Gastrocnemius medialis (tissue), 4 donors: ENCODE measurements at places on chromosomes 7 and 10. TPM values are rescaled to one million over a fixed set of nuclear protein-coding genes. Genes with fewer than 3 reads are reported as not detected.

DNA sequence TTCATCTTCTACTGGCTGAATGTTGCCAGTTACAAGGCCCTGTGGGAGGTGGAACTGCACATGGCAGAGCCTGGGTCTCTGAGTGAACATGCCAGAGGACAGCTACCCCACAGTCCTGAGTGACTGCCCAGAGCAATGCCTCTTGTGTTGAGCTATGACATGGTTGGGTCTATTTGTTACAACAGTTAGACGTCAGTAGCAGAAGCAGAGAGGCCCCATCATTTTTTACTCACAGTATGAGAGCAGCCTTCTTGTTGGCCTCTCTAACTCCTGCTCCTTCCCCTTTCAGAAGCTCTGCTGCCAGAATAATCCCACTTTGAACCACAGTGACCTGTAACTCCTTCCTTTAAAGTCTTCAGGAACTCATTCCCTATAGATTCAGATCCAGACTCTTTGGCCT, 30.8 kb upstream of the NRP1 start:
- H3K27me3 ChIP-seq, result no peaks in the 10 kb centered on the region
- H3K36me3 ChIP-seq, result no peaks in the 10 kb centered on the region
- H3K27ac ChIP-seq, result no peak overlapping the region
- no peak for DNase-seq

DNA sequence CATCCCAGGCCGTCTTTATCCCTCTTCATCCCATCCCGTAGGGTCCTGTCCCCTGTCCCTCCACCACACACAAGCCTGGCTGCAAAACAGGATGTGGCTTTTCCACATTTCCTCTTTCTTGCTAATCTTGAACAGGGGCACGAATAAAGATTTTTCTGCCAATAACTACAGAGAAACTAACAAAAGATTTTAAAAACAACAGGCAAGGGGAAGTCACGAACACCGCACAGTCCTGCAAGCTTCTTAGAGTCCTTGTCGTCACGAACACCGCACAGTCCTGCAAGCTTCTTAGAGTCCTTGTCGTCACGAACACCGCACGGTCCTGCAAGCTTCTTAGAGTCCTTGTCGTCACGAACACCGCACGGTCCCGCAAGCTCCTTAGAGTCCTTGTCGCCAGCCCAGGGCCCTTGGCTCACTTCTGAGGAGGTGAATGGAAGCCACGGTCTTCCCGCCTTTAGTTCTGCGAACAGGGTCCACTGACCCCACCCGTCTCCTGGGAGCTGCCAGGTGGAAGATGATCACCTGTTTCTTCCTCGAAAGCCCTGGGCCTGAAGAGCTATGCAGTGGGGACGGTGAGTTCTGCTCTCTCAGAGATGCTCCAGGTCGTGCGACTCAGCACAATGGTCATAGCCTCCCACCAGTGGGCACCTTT, 10.3 kb upstream of the INSIG1 start:
- H3K36me3 ChIP-seq, result no peaks in the 10 kb centered on the region
- H3K4me3 ChIP-seq, result no peak overlapping the region
- no peak for DNase-seq
- peaks cover 6% of the 10 kb centered on the region for H3K4me1 ChIP-seq
- no peaks in the 10 kb centered on the region for H3K27me3 ChIP-seq

DNA sequence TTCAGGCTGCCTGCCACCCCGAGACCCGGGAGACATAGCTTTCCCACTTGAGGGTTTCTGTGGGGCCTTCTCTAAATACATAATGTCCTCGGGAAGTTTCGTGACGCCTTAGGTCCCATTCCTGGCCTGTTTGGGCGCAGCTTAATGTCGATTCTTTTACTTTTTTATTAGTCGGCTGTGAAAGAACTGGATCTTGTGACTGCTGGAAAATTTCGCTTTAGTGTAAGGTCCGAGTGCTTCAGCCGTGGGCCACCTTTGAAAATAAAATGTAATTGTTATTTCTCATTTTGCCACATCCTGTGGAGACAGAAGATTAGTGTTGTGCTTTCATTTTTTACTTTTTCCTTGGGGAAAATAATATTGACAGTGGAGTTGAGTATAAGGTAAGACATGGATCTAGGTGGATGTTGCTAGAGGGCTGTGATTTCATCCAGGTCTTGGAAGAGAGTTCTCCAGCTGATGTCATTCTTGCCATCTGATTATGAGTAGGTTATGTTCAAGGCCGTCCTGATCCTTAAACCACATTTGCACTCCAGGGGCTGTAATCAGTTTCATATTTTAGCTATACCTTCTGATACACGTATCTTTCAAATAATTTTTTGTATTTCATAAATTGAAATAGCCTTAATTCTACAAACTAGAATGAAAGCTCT, 830 bp downstream of the RAB18 start:
- H3K27ac ChIP-seq, result peak overlapping the region; percentile 90
- no peak for DNase-seq
- H3K4me3 ChIP-seq, result peak overlapping the region; percentile 84
- H3K4me1 ChIP-seq, result peaks cover 24% of the 10 kb centered on the region

- H3K27ac ChIP-seq, result no peak overlapping the region
- no peaks in the 10 kb centered on the region for H3K4me1 ChIP-seq
- peak overlapping the region; percentile 45 for H3K4me3 ChIP-seq
- H3K36me3 ChIP-seq, result no peaks in the 10 kb centered on the region
Observed at GRCh38 chr10:75395066-75395931, 6.3 kb downstream of the ZNF503 start.

DNA sequence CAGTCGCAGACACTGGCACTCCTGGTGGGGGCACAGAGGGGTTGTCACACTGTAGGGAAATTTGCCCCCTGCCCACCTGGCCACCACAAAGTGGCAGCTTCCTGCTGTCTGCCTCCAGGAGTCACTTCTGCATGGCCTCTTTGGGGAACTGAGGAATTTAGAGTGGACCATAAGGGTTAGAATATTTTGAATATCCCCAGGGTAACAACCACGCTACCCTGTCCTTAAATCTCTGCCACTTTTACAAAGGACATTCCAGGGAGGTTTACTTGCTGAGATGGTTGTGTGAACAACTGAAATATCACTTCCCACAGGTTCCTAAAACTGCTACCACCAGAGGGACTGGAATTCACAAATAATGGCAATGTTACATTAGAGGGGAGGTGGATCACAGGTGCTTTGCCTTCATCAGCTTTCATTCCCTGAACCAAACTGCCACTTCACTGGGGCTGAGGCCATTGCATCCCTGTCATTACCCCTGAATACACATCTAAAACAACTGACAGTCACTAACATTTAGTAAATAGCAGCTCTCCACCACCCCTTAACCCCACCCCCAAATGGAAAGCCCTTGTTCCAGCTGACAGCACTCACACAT, 88.1 kb upstream of the IFRD1 start:
- H3K27ac ChIP-seq, result no peak overlapping the region
- no peaks in the 10 kb centered on the region for H3K27me3 ChIP-seq
- H3K4me3 ChIP-seq, result no peak overlapping the region
- no peaks in the 10 kb centered on the region for H3K36me3 ChIP-seq

DNA sequence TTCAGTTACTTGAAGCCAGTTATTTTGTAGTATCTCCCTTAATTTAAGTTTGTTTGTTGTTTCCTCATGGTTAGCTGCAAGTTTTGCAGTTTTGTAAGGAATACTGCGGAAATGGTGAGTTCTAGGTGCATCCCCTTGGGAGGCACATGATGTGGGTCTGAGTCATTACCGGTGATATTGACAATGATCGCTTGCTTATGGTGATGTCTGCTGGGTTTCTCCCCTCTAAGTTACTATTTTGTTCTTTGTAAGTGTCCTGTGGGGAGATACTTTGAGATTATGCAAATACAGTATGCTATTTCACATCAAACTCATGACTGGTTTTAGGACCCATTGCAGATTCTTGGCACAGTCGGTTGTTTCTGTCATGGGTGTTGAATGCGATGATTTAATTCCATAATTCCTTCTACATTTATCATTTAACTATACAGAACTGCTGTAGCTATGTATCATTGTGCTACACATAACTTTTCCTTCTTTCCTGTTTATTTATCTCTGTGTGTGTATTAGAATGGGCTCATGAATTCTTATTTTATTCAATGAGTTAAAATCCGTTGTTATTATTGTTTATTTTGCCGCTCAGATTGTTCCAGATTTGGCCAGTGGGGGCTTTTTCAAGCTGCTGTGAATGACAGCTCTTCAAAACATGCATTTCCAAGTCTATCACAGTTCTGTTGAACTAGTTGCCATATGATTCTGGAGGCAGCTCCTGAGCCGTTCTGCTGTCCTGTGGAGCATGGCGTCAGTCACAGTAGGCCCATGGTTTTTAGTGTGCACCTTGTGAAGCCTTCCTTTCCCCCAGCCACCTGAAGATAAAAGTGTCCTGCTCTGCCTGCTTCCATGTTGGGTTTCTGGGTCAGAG, 18.4 kb downstream of the TSPAN14 start:
- no peak for DNase-seq
- no peaks in the 10 kb centered on the region for H3K36me3 ChIP-seq
- no peaks in the 10 kb centered on the region for H3K27me3 ChIP-seq
- no peak overlapping the region for H3K27ac ChIP-seq
- H3K4me1 ChIP-seq, result peaks cover 45% of the 10 kb centered on the region

GRCh38 chr10:79098061-79098460, 29.3 kb downstream of the ZMIZ1 start:
- DNase-seq, result no peak
- peaks cover 92% of the 10 kb centered on the region for H3K4me1 ChIP-seq
- H3K36me3 ChIP-seq, result no peaks in the 10 kb centered on the region
- no peaks in the 10 kb centered on the region for H3K27me3 ChIP-seq
- no peak overlapping the region for H3K27ac ChIP-seq

DNA sequence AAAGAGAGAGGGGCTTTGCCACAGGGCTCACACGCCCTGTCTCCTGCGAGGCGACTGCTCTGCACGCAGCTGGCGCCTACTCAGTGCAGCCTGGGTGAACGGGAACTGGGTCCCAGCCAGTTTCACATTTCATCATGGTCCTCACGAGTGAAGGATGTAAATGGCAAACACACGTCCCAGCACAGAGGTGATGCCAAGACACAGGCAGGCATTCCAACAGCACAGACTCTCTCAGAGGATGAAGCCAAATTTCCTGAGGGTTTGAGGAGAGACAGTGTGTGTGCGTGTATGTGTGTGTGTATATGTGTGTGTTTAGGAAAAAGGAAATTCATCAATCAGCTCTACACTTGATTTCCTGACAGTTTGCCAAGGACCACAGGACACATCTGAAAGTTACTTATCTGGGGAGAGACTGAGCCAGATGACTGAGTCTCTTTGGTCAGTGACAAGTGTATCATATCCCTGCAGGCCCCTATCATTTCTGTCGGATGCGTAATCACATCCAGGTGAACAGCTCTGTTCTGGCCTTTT, 53.9 kb downstream of the CHST15 start:
- peaks cover 6% of the 10 kb centered on the region for H3K4me1 ChIP-seq
- no peaks in the 10 kb centered on the region for H3K27me3 ChIP-seq
- no peak for DNase-seq
- no peak overlapping the region for H3K4me3 ChIP-seq
- no peaks in the 10 kb centered on the region for H3K36me3 ChIP-seq
- no peak overlapping the region for H3K27ac ChIP-seq

- H3K4me3 ChIP-seq, result no peak overlapping the region
- no peaks in the 10 kb centered on the region for H3K36me3 ChIP-seq
- peaks cover 46% of the 10 kb centered on the region for H3K4me1 ChIP-seq
- peak; percentile 57 for DNase-seq
- no peaks in the 10 kb centered on the region for H3K27me3 ChIP-seq
- peak overlapping the region; percentile 80 for H3K27ac ChIP-seq
Observed at GRCh38 chr7:55132890-55133551, 114.2 kb downstream of the EGFR start.

KCNMA1 gene
- total RNA-seq, result 66.8 TPM

CLDN4 gene
- total RNA-seq, result 3.7 TPM

PDAP1 gene
- total RNA-seq, result 258 TPM

STEAP2 gene
- total RNA-seq, result 3.5 TPM

ELMO1 gene
- 18.1 TPM for total RNA-seq

NRCAM gene
- total RNA-seq, result 0.18 TPM
